Stimulated activated naive B cell treated with anti-CD40 and anti-IgM and Interleukin-4, amounts not matched to agents 10 μg/mL and 1 μg/mL and 100 μg/mL, for 72 hours (primary cell): ENCODE measurements at places on chromosomes 7 and 10.

DNA sequence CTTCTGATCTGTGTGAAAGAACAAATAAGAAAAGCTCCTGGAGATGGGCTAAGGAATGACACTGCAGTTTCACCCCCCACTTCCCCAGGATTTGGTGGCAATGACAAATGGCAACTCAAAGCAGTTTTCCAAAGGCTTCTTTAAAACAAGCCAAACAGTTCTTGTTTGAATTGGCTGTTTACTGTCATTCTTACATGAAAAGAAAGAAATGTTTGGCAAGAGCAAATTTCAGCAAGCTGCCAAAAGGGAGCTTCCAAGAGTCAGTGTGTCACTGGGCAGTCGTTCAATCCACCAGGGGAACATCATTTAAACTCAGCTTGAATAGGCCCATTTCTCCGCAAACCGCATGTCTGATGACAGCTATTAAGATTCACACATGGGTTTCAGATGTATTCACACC lies 119.0 kb upstream of the RHOBTB1 start:
- no peak for DNase-seq

DNA sequence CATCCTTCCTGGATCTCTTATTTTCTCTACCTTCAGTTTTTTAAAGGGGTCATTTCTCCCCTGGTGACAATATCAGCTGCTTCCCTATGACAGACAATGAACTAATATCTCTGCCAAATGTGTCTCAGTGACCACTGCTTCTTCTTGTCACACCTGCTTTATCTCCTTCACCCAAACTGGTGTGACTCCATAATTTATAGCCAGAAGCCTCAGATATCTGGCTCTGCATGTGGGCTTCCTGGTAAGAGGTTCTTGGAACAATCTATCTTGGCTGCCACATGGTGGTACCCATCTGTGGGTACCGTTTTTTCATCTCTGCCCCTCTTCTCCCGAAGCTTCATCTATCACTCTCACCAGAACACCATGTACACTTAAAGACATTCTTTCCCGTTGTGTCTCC lies 37.0 kb downstream of the CPVL start:
- no peak for DNase-seq

DNA sequence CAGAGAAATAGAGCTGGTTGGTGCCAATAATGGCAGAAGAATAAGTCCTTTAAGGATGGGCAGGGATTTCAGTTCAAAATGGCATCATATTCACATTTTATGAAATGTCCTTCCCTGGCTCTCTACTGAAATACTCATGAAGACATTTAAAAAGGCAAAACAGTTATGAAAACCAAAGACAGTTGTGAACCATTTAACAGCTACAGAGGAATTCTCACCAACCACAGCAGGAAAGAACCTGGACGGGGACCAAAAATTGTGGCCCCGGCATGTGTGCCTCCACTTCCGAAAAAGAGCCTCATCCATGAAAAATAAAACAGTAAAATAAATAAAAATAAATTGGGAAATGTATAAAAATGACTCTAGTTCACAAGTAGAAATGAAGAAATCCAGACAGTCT lies 539.5 kb downstream of the SUGCT start:
- no peak for DNase-seq

DNA sequence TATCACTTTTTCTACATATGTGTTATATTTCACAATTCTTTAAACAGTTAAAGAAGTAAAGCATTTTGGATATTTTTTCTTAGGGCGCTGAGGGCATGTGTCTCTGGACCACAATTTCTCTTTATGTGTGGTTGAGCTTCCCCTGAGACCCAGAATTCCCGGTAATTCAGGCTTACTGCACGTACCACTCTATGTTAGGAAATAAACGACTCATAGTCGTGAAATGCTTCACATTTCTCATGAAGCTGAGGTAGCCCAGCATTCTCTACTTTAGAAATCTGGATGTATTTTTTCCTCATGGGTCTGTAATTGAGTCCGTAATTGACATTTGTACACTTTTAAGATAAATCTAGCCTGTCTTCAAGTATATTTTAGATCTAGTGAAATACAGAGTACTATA lies 170.6 kb downstream of the FZD1 start:
- DNase-seq: no peak

DNA sequence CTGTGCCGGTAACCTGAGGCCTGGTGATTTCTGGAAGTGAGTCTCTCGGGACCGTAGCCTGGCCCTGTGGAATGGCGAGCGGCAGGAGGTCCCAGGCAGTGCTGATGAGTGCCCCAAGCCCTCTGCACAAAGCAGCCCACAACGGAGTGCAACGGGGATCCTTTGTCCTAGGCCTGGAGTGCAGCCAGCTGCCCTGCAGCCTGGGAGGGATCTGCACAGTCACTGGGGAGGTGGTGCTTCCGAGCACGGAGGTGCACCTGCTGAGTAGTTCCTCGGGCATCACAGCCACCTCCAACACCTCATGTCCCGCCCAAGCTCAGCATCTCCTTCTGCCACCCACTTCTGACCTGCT lies 162.8 kb upstream of the ZMIZ1 start:
- DNase-seq: no peak

DNA sequence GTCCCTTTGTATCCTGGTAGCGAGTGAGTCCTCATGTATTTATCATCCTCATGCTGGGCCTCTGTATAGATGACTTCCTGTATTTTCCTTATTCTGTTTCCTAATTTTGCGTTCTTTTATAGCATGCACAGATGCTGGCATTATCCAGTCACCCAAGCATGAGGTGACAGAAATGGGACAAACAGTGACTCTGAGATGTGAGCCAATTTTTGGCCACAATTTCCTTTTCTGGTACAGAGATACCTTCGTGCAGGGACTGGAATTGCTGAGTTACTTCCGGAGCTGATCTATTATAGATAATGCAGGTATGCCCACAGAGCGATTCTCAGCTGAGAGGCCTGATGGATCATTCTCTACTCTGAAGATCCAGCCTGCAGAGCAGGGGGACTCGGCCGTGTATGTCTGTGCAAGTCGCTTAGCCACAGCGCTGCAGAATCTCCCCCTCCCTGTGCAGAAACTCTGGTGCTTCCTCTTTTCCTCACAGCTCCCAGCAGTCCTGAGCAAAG lies 183.1 kb upstream of the PRSS58 start:
- DNase-seq: no peak

DNA sequence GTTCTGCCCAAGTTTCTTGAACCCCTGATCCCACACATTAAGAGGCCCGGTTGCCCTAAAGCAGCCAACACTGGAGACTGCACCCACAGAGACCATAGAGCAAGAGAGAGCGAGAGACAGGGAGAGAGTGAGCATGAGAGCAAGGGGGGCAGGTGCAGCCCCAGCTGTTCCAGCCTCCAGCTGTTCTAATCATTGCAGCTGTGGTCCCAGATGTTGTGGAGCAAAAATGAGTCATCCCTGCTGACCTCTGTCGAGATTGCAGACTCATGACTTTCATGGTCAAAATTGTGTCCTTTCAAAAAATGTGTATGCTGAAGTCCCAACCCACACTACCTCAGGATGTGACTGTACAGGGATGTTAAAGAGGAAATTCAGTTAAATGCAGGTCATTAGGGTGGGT lies 143.9 kb upstream of the FRMD4A start:
- DNase-seq: no peak

DNA sequence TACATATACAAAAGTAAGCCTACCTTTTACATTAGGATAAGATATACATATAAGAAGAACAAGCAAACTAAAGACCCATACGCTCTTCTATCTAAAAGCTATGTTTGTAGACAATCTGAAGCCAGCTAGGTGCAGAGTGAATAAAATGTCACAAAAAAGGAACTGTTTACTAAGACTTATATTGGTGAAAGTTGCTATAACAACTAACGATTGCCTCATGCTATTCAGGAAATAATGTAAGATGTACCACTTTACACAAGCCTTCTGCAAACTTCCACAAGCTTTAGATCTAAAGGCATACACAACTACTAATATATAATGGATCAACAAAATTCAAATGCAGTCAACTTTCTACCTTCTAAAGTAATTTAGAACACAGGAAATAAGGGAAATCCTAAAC lies 175.1 kb downstream of the SRPK2 start:
- no peak for DNase-seq

DNA sequence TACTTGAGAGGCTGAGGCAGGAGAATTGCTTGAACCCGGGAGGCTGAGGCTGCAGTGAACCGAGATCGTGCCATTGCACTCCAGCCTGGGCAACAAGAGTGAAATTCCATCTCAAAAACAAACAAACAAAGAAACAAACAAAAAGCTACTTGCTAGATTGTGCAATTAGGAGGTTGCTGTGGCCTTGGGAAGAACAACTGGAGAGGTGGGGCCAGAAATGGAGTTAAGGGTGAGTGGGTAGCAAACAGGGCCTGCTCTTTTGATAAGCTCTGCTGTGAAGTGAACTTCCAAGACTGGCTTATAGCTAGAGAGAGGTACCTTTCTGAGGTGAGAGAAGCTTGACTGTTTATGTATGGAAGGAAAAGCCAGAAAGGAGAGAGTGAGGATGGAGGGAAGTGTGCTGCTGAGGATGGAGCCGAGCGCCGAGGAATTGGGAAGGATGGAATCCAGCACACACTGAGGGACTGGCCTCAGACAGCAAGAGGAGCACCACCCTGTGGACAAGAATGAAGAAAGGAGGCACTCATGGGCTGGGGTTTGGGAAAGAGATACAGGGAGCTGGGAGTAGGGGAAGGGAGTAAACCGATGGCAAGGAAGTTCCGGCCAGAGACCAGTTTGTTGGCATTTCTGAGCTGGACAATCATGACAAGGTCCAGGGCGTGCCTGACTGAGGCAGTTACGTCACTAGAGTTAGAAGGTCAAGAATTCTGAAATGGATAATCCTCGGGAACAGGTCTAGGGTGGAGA lies 7.0 kb upstream of the RPEL1 start:
- no peak for DNase-seq

DNA sequence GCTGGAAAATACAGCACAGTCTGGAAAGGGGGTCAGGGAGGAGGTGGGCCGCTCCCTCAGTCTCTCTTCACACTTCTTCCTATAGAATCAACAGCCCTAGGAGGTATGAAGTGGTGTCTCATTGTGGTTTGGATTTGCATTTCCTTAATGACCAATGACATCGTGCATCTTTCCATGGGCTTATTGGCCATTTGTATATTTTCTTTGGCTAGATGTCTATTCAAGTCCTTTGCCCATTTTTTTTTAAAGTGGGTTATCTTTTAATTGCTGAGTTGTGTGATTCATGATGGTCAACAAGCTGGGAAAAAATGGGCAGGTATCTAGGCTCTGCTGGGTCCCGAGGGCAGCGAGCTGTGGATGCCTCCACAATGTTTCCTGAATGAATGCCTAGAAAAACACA lies 29.1 kb downstream of the TMEM130 start:
- DNase-seq: no peak

GRCh38 chr7:36228039-36228438 lies 75.0 kb downstream of the EEPD1 start:
- no peak for DNase-seq

GRCh38 chr7:103031781-103032180 lies 42.8 kb downstream of the FBXL13 start:
- no peak for DNase-seq

- no peak for DNase-seq
These were observed 73.5 kb upstream of the GLCCI1 start for GRCh38 chr7:7895004-7895650.

- DNase-seq: no peak
These were observed 345.7 kb downstream of the PTPRN2 start for GRCh38 chr7:158241919-158242318.

DNA sequence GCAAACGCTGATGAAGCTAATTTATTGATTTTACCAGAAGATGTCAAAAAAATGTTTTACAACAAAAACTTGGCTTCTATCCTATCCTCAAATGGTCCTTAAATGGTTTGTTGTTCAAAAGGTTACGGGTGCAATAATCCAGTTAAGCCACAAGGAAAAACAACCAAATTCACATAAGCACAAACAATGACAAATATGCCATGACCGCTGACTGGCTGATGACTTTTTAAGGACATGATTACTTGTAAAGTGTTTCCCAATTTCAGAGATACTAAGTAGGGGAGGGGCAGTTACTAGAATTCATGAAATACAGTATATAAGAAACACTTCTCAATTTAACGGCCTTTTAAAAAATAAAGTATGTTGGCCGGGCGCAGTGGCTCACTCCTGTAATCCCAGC lies 28.8 kb downstream of the ABI1 start:
- DNase-seq: no peak

DNA sequence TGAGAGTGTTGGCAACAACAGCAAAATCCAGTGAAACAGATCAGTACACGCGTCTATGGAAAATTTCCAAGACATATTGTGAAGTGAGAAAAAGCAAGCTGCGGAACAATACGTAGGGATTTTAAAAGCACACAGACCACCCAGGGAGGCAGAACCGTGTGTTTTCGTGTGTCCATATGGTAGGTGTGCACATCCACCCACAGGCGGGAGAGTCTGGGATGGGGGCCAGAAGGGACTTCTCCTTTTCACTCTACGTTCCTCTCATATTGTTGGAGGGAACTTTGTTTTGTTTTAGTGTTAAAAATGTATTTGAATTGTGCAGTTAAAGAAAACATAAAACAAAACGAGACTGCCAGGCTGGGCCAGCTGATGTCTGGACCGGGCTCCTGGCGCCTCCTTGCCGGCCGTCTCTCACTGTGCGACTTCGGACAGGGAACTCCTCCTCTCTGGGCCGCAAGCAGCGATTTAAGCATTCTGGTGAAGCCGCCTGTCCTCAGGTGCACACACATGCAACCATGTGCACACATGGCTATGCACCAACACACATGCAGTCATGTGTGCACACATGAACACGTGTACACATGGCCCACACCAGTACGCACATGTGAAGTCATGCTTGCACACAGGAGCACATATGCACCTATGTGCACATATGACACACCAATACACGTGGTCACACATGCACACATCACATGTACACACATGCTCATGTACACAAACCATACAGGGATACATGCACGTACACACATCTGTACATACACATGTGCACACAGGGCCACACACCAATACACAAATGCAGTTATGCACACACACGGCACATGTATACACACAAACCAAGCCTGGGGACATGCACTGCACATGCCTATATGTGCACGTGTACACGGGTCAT lies 141.1 kb downstream of the ELFN1 start:
- no peak for DNase-seq

- no peak for DNase-seq
These were observed 660.7 kb downstream of the PARD3 start for GRCh38 chr10:34154383-34154900.

- DNase-seq: no peak
These were observed 159.0 kb upstream of the UNC5B start for GRCh38 chr10:71053169-71053895.

DNA sequence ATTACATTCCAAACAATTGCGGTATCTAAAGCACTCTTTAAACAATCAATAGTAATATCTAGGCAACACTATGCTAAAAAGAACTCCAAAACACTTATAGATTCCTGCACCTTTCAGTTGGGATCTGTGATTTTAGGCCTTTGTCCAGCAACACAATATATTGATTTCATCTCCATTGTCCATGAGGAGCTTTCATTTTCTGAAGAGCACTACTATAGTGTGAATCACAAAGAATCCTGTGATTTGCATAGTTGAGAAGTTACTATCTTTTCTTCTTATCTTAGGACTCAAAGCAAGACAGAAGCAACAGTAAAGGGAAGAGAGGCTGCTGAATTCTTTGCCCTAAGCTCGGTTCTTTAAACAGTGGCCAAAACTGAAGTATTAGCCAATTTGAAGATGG lies 846.8 kb downstream of the IPMK start:
- DNase-seq: no peak
